ENCODE measurements at places on chromosomes 13 and 19.

GRCh38 chr19:5466814-5467291, 11.6 kb downstream of the ZNRF4 start:
- no peak for DNase-seq

DNA sequence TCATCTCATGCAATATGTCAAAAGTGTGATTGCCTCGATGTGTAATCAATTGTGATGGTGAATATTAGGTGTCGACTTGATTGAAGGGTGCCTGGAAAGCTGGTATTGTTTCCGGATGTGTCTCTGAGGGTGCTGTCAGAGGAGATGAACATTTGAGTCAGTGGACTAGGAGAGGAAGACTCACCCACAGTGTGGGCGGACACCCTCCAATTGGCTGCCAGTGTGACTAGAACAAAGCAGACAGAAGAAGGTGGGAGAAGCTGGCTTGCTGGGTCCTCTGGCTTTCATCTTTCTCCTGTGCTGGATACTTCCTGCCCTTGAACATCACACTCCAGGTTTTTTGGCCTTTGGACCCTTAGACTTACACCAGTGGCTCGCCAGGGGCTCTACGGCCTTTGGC, 15.5 kb upstream of the CABP5 start:
- DNase-seq: no peak

- DNase-seq: no peak
These were observed 17.1 kb downstream of the ARL11 start for GRCh38 chr13:49645451-49645850.

DNA sequence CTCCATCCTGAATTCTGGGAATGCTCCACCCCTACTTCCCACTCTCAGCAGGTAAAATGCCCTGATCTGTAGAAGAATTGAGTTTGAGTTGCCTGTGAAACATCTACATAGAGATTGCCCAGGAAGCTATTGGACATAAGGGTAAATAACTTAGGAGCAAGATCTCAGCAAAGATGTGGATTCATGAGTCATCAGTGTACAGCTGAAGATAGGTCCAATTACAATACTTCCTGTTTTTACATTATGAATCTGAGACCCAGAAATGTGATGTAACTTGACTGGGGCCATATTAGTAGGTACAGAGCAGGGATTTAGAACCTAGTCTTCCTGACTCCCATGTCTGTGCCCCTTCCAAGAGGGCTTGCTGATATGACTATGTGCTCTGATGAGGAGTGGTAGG, 79.4 kb upstream of the FNDC3A start:
- DNase-seq: peak; percentile 73

GRCh38 chr13:35479706-35480105, 3.2 kb upstream of the MAB21L1 start:
- DNase-seq: no peak

DNA sequence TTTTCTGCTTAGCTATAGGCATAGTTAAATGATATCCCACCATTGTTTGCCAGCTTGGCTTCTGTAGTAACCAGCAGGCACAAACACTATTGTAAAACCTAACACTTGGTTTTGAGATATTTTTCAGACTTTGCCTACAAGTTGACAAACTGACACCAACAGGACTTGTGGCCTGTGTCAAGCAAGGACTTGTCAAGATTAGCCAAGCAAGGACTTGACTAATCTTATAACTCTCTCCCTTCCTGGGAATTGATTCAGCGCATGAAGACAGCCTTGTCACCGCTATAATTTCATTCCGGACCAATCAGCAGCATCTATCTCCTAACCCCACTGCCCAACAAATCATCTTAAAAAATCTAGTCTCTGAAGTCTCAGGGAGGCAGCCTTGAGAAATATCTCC, 72.7 kb upstream of the SLITRK1 start:
- DNase-seq: no peak

DNA sequence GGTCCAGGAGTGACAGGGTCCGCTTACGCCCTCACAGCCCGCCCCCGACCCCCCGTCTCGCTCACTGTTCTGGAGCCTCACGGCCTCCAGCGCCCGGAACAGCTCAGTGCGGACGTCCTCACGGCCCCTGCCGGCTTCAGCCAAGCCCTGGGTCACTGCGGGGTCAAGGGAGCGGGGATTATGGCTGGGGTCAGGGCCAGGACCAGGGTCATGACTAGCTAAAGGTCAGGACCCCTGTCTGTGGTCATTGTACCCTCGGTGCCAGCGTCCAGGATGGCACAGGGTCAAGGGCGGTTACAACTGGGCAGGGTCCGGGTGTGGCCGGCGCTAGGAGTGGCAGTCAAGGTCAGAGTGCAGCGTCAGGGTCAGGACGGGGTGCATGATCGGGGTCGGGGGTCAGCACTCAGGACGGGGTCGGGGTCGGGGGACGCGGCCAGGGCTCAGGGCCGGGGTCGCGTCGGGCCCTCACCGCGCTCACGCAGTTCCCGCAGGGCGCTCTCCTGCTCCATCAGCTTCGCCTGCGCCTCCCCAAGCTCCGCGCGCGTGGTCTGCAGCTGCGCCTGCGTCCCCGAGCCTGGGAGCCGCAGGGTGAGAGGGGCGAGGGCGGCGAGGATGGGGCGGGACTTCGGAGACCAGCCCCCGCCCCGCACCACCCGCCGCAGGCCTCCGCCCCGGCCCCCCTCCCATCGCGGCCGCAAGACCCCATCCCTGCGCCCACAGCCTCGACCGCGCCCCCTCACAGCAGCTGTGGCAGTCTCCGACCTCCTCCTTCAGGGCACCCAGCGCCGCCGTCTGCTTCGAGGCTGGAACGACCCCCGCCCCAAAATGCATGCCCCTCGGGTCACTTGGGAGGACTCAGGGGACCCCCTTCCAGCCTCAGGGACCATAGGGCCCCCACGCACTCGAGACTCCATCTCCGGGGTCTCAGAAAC, 1.4 kb downstream of the CLEC4G start:
- no peak for DNase-seq

- no peak for DNase-seq
These were observed 124.4 kb upstream of the SPRY2 start for GRCh38 chr13:80465321-80465720.

DNA sequence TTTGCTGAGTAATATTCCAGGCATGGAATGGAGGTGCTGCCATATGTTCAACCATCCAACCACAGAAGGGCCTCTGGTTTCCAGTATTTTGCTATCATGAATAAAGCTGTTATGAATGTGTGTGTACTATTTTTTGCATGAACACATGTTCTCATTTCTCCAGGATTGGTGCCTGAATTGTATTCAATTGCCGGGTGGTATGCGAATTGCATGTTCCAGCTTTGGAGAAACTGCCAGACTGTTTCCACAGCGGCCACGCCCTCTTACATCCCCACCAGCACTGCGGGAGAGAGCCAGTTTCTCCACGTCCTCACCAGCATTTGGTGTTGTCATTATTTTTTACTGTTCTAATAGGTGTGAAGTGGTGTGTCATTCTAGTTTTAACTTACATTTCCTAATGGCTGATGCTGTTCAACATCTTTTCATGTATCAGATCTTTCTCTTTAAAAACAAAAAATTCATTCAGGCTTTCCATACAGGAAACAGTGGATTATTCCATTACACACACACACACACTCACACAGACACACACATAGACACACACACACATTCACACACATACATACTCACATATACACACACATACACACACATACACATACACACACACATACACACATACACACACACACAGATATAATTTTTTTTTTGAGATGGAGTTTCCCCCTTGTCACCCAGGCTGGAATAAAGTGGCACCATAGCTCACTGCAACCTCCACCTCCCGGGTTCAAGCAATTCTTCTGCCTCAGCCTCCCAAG, 154.1 kb downstream of the PTPRS start:
- DNase-seq: peak; percentile 75

GRCh38 chr19:1794424-1795172, 17.5 kb downstream of the ATP8B3 start:
- DNase-seq: no peak

- DNase-seq: no peak
These were observed 4.1 kb downstream of the KLK2 start for GRCh38 chr19:50877338-50877737.
